WTC11 (cell line): ENCODE measurements at places on chromosomes 5 and 9.
A peak's percentile ranks its signal among the peaks of the same experiment; 100 is the strongest.

GRCh38 chr9:116555556-116556155 lies 131.4 kb upstream of the TRIM32 start:
- no peak for DNase-seq

GRCh38 chr9:117706421-117707116 lies 2.4 kb downstream of the TLR4 start:
- no peak for DNase-seq

- DNase-seq, result no peak
Measured at GRCh38 chr5:67730917-67731474, 484.6 kb upstream of the PIK3R1 start.

DNA sequence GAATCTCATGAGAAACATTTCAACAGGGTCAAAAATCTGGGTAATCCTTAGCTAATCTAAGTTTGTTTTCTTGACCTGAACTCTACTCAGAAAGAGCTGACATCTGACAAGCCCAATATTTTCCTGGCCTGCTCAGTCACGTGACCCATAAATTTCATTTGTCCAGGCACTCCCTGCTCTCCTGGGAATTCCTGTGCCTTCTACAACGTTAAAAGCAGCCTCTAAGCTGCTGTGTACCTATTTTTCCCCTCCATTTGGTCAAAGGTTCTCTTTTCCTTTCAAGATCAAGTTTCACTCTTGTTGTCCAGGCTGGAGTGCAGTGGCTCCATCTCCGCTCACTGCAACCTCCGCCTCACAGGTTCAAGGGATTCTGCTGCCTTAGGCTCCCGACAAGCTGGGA lies 148.8 kb upstream of the ABCA1 start:
- no peak for DNase-seq

GRCh38 chr5:66680221-66680620 lies 84.0 kb downstream of the MAST4 start:
- no peak for DNase-seq

DNA sequence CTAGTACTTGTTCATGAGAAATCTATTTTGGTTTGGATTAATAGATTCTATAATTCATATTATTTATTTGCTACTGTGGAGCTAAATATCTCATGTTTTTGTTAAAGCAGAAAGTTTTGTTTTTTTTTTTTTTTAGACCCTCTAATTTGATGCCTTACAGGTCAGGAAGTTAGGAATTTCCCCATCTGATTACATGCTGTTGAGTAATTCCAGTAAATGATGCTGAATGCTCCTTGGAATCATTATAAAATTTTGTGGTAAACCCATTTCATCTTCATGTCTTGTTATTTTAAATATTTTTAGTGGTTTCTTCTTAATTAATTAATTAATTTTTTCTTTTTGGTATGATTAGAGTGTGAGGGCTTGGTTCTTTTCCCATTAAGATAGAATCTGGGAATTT lies 35.6 kb downstream of the NNT start:
- DNase-seq, result no peak

- no peak for DNase-seq
Measured at GRCh38 chr9:34654323-34655051, 2.5 kb downstream of the IL11RA start.

- DNase-seq, result no peak
Measured at GRCh38 chr9:72633966-72634365, 112.6 kb downstream of the TMC1 start.

GRCh38 chr9:16754662-16755061 lies 115.8 kb downstream of the BNC2 start:
- DNase-seq, result no peak

DNA sequence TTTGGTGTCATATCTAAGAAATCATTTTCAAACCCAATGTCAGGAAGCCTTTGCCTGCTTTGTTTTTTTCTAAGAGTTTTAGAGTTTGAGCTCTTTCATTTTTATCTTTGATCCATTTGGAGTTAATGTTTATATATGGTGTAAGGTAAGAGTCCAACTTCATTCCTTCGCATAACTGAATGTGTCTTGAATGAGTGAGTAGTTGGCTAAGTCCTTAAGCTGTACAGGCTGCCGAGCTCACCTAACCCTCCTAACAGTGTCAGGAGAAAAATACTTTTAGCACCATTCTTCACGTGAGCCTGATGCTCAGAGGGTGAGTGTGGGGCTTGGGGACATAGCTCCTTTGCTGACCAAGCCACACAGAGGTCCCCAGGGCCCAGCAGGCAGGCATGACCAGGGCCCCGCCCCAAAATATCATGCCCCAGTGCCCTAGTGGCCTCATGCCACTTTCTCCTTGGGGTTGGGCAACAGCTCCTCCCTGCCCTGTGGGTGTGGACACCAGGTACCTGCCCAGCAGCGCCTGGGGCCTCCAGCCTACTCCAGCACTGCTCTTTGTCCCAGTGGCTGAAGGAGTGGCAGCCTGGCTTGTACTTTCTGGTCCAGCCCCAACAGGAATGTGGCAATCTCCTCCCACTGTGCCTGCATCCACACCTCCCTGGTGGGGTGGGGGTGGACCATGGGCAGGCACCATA lies 17.2 kb downstream of the PPARGC1B start:
- no peak for DNase-seq

- DNase-seq, result no peak
Measured at GRCh38 chr5:119284031-119284430, 71.8 kb upstream of the TNFAIP8 start.

DNA sequence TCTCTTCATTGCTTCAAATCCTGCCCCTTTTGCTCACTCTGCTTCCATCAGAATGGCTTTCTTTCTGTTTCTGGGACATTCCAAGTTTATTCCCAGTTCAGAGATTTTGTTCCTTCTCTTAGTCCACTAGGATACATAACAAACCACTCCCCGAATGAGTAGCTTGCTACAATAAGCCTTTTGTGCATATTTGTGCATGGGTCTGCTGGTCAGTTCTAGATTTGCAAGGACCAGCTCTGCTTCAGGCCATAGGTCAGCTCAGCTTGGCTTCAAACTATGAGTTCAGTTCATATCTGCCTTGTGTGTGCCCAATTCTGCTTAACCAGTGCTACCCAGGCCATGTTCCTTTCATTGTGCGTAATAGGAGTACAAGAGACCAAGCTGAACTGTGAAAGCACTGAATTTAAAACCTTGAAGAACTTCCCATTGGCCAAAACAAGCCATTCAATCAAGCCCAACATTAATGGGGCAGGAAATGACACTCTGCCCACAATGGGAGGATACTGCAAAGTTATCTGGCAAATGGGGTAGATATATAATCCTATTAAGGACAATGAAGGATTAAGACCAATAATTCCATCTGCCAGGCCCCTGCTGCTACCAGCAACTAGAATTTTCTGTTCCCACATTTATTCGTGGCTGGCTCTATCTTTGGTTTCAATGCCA lies 328.8 kb downstream of the PRELID2 start:
- DNase-seq, result no peak

- DNase-seq, result peak; percentile 57
Measured at GRCh38 chr5:114782869-114783268, 386.8 kb downstream of the TRIM36 start.

- DNase-seq, result peak; percentile 35
Measured at GRCh38 chr9:22005702-22006606, 3.2 kb downstream of the CDKN2B start.

DNA sequence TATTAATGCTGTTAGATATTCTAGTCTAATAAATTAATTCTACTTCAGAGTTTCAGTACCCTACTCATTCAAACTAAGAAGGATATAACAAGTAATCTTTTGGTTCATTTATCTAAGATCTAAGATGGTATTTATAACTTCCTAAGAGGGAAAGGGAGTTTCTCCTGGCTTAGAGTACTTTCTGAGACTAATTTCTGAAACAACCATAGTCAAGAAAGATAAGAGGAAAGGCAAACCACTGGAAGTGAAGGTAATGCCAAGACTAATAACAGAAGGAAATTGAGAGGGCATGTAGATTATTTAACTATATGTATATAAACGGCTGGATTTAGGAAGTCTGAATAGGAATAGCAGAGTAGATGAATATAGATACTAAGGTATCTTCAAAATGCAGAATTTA lies 112.4 kb upstream of the ACOT12 start:
- DNase-seq, result no peak

DNA sequence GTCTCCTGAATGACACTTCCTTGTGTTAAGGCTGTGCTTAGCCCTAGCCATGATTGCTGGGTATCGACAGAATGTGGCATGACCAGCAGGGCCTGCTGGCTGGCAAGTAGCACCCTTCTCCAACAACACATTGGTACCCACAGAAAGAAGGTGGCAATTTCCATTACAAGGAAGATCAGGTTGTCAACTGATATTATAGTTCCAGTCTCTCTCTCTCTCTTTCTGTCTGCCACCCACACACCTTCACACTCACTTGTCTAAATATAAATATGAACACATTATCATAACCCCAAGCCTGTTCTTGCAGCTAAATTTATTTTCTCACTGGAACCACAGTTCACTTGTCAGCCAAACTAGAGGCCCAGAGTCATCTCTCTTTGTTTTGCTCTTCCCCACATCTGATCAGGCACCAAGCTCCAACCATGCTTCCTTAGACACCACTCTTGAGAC lies 408.1 kb upstream of the PIK3R1 start:
- DNase-seq, result no peak

GRCh38 chr5:176676361-176676824 lies 29.1 kb downstream of the TSPAN17 start:
- no peak for DNase-seq

GRCh38 chr5:52898961-52899680 lies 90.0 kb upstream of the ITGA2 start:
- no peak for DNase-seq

DNA sequence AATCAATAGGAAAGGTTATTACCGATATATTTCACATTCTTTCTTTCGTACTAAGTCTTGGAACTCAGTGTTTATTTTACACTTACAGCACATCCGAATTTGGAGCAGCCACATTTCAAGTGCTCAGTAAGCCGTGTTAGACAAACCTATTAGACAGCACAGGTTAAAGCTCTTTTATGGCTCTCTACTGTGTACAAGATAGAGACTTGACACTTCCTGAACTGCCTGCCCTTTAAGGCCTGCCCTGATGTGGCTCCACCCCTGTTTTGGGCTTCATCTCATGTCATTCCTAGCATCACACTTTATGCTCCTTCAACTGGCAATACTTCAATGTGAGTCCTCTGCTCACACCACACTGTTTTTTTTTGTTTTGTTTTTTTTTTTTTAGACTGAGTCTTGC lies 23.5 kb upstream of the SUSD1 start:
- DNase-seq, result no peak

DNA sequence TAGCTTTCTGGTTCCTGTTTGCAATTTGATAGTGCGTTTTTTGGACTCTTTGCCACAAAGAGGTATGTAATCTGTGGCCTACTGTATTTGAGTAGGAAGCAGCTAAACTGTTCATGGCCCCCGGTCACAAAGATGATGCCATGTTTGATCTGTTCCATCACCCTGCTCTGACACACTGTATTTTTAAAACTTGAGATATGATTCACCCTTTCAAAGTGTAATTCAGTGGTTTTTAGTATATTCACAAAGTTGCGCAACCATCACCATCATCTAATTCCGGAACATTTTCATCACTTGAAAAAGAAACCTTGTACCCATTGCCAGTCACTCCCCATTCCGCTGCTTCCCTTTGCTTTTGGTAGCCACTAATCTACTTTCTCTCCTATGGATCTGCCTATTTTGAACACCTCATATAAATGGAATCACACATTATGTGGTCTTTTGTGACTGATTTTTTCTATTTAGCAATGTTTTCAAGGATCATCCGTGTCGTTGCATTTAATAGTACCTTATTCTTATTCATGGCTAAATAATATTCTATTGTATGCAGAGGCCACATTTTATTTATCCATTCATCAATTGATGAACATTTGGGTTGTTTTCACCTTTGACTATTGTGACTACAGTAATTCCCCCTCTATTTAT lies 141.6 kb downstream of the NR3C1 start:
- DNase-seq, result no peak

DNA sequence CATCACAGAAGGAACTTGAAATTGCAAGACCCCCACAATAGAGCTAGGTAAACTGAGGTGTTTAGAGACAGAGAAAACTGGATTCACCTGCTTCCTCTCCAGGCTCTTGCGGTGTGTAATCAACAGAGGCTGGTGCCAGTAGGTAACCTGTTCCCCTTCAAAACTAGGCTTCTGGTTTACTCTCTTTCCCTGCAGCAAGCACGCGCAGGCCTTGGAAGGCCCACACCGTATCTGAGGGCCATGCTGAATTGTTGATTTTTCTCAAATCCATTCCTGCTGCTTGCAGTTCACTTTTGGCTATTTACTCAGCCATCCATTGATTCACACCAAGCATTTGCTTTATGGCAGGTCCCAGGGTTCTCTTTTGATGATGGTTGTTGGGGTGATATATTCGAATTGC lies 667 bp upstream of the FRRS1L start:
- no peak for DNase-seq

- no peak for DNase-seq
Measured at GRCh38 chr9:134594078-134594941, 47.3 kb upstream of the COL5A1 start.

DNA sequence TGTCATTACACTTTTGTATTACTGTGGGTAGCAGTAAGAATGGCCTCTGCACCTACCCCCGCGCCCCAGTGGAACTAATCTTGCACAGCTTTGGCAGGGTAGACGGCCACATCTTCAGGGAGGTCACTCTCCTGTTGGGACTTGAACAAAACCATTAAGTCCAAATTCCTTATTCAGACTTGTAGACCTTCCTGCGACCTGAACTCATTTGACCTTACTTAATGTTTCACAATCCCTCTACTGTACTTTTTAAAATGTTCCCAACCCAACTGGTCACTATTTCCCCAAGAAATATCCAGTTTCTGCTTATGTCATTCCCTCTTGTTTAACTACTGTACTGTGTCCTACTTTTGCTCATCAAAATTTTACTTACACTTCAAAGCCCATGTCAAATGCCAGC lies 5.3 kb upstream of the FAM120AOS start:
- DNase-seq, result no peak

GRCh38 chr9:74610523-74611061 lies 113.5 kb downstream of the RORB start:
- no peak for DNase-seq

- DNase-seq, result peak; percentile 70
Measured at GRCh38 chr5:142145106-142145900, 36.7 kb downstream of the NDFIP1 start.

GRCh38 chr9:95773053-95773418 lies 102.5 kb upstream of the ERCC6L2 start:
- DNase-seq, result no peak

GRCh38 chr9:94782355-94783101 lies 56.0 kb downstream of the AOPEP start:
- DNase-seq, result no peak

DNA sequence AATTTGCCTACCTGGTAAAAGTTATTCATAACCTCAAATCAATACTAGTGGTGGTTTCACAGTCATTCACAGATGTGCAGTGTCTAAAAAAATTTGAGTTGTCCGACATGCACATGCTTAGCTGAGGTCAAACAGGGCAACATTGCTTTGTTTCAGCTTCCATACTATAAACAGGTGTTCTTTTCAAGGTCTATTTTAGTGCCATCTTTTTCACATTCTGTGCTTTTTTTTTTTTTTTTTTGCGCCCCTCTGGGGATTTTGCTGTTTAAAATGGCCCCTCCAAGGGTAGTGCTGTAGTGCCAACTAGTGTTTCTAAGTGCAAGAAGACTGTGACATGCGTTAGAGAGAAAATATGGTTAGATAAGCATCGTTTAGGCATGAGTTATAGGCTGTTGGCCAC lies 14.5 kb downstream of the PHAX start:
- DNase-seq, result no peak
